NCI-H1105 (cell line): ENCODE measurements at places on chromosomes 12 and 14.
A peak's percentile ranks its signal among the peaks of the same experiment; 100 is the strongest.

DNA sequence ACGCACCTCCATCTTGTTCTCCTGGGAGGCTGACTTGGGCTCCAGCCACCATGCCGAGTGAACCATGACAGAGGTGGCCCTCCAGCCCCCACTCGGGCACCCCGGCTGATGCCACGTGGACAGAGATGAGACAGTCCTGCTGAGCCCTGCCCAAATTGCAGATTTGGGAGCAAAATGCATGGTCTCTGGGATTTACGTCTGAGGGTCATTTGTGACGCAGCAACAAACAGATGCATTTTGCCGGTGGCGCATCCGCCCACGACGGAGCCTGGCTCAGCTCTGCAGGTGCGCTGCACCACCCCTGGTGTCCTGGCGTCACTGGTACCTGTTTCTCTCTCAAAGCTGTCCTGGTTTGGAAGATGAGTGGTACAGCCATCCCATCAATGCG, 31.1 kb upstream of the INF2 start:
- DNase-seq, result no peak

DNA sequence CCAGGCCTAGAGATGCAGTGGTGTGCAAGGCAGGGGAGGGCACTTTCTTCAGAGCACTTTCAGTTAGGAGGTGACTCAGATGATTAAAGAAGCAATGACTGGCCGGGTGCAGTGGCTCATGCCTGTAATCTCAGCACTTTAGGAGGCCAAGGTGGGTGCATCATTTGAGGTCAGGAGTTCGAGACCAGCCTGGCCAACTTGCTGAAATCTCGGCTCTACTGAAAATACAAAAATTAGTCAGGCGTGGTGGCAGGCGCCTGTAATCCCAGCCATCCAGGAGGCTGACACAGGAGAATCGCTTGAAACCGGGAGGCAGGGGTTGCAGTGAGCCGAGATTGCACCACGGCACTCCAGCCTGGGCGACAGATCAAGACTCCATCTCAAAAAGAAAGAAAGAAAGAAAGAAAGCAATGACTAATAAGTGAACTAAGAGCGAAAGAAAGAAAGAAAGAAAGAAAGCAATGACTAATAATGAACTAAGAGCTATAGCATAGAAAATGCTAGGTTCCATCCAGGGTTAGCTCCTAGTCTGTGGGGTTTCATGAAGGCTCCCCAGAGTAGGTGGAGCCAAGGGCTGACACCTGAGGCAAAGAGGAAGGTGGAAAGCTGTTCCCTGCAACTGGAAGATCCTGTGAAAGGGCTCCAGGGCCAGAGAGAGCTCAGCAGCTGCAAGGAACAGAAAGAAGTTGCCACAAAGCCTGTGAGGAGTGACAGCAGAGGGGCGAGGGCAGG, 334.5 kb downstream of the CACNA1C start:
- DNase-seq, result no peak

- DNase-seq, result no peak
Measured at GRCh38 chr12:64700532-64700931, 58.7 kb downstream of the GNS start.

- DNase-seq, result no peak
Measured at GRCh38 chr12:81465191-81465590, 294.0 kb downstream of the PPFIA2 start.

DNA sequence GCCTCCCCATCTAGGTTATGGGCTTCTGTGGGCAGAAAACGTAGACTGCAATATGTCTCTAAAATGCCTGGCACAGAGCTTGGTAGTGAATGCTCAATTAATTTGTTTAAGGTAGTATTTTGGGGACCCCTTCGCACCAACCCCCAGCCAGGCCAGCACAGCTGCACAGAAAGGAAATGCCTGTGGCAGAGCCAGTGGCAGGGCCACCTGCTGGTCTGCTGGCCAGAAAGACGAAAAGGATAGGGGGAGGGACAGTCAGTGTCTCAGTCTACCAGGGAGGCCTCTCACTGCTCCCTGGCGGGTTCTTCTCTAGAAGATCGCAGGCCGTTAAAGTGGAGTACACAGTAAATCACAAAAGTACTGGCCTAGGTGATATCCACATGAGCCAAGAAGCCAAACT, 3.5 kb downstream of the RAB15 start:
- no peak for DNase-seq

GRCh38 chr12:118187751-118188435, 52.0 kb downstream of the PEBP1 start:
- DNase-seq, result no peak

- DNase-seq, result no peak
Measured at GRCh38 chr12:63318933-63319332, 167.9 kb upstream of the AVPR1A start.

DNA sequence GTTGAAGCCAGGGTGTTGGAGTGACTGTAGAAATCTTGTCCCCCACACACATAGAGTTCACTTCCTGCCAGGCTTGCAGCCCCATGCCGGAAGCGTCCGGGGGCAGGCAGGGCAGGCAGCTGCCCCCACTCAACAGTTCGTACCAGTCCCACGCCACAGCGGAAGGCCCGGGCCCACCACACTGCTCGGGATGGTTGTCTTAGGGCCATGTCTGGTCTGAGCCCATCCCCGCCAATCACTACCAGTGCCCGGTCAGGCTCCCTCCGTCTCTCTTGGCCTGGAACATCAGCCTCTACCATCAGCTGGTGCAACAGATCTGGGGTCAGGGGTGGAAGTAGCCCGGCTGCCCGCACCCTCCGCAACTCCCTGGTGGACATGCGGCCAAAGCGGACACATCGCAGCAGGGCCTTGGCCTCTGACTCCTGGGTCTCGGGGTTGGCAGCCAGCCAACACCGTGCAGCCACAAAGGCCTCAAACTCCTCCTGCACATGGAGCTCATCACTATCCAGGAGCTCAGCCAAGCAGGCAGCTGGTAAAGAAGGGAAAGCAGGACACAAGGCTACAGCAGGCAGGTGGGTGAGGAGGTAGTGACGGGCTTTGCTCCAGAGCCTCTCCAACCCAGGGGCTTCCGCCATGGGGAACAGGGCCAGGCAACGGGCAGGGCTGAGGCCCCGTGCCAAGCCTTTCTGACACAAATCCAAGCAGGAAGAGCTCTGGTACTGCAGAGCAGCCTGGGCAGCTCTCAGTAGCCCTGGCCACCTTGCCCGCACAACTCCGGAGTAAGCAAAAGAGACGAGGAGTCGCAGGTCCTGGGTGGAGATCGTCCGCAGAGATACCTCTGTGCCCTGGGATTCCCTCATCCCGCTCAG, 5.9 kb downstream of the KLHL33 start:
- DNase-seq, result peak; percentile 28

DNA sequence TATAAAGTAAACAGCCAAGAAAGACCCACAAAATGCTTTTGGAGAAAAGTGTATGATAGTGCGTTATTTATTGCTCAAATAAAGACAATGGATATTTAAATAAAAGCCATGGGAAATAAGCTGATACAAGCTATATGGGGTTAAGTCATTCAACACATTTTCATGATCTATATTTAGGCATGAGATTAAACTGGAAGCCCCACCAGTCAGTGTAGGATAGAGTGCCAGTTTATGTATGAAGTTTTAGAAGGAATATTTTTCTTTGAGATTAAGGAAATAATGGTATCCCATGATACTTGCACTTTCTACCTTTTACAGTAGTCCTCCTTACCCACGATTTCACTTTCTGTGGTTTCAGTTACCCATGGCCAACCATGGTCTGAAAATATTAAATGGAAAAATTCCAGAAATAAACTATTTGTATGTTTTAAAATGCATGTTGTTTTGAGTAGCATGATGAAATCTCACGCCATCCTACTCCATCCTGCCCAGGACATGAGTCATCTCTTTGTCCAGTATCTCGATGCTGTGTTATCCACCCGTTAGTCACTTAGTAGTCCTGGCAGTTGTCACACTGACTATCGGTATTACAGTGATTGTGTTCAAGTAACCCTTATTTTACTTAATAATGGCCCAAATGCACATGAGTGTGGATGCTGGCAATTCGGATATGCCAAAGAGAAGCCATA, 22.3 kb downstream of the SYT1 start:
- DNase-seq, result no peak

DNA sequence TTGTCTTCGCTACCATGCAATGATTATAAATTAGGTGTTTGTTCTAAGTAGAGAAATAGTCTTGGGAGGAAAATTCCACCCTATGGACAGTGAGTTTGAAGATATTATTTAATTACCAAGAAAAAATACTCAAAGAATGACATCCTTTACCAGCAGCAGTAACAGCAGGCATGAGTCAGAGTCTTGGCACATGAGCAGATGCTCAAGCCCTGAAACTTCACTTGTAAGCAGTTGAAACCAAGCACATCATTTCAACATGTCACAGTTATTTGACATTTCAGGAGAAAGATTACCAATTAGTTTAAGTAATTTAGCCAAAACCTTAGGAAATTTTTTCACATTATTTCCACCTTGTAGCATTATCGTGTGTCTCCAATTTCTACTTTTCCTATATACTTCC, 99.2 kb downstream of the C12orf50 start:
- no peak for DNase-seq

- no peak for DNase-seq
Measured at GRCh38 chr12:58818546-58818945, 101.8 kb downstream of the LRIG3 start.

GRCh38 chr14:71163842-71164629, 256.8 kb downstream of the PCNX1 start:
- DNase-seq, result no peak

- DNase-seq, result peak; percentile 29
Measured at GRCh38 chr12:126899926-126900792, 1366.8 kb upstream of the TMEM132C start.

GRCh38 chr14:87503711-87504110, 489.3 kb downstream of the GALC start:
- no peak for DNase-seq

GRCh38 chr14:66496188-66496807, 10.1 kb downstream of the CCDC196 start:
- no peak for DNase-seq

GRCh38 chr12:93127582-93128331, 198.7 kb upstream of the EEA1 start:
- DNase-seq, result peak; percentile 94

DNA sequence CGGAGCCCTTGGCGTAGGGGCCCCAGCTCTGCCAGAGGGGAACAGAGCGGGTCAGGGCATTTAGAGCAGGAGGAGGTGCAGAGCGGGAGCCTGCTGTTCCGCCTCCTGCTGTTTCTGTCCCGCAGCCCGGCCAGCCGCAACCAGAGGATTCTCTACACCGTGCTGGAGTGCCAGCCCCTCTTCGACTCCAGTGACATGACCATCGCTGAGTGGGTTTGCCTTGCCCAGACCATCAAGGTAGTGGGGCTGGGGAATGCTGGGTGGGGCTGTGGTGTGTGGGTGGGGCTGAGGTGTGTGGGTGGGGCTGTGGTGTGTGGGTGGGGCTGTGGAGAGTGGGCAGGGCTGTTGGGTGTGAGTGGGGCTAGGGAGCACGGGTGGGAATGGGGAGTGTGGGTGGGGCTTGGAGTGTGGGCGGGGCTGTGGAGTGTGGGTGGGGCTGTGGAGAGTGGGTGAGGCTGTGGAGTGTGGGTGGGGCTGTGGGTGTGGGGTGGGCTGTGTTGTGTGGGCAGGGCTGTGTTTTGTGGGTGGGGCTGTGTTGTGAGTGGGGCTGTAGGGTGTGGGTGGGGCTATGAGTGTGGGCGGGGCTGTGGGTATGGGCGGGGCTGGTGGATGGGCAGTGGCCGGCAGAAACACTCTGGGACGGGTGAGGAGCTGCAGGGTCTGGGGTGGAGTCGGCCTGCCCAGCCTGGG, 8.0 kb downstream of the ASPG start:
- no peak for DNase-seq

DNA sequence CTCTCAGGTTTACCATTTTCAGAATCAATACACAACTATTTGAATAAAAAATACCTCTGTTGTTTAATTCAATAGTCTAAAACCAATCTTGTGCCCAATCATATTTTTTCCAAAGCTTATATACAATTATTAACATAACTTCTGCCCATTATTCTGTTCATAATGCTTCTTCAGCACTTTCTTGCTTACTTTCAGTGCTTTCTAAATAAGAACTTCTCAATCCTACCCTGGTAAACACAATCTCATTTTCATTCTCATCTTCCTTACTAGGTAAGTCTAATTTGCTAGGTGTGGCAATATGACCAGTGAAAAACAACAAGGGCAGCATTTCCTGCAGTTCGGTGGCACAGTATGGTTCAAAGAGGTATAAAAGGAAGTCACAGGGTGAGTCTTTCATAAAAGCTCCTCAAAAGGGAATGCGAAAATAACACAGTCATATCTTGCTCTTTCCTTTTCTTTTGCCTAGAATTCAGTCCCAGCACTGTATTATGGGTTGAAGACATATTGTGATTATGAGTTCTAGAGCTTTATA, 103.5 kb downstream of the FOXG1 start:
- DNase-seq, result no peak

GRCh38 chr12:10722502-10722904, 620 bp downstream of the YBX3 start:
- DNase-seq, result peak; percentile 38

DNA sequence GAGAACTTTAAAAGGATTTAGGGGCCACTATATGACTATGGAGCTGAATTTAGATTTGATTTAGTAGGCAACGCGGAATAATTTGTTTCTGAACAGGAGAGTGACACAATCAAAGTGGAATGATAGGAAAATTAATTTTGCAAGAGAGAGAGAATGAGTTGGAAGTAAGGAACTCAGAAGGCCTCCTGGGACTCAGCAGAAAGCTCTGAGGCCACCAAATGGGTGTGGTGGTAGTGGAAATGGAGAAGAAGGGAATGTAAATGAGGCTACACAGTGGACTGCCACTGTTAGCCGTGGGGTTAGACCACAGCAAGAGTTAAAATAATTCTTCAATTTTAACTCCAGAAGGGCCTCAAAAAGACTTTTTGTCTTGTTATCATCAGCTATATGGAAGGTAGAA, 102.7 kb downstream of the LRRK2 start:
- DNase-seq, result no peak

- DNase-seq, result peak; percentile 55
Measured at GRCh38 chr12:23399402-23399933, 550.0 kb downstream of the SOX5 start.

- DNase-seq, result peak; percentile 99
Measured at GRCh38 chr14:59576332-59577294, at the start of gene CCDC175. Gene CCDC175, minus strand, starts transcription at chr14:59576812. Its CDS starts 37 bp downstream, at chr14:59576775.

- no peak for DNase-seq
Measured at GRCh38 chr12:70660620-70661219, 23.5 kb upstream of the PTPRB start.

DNA sequence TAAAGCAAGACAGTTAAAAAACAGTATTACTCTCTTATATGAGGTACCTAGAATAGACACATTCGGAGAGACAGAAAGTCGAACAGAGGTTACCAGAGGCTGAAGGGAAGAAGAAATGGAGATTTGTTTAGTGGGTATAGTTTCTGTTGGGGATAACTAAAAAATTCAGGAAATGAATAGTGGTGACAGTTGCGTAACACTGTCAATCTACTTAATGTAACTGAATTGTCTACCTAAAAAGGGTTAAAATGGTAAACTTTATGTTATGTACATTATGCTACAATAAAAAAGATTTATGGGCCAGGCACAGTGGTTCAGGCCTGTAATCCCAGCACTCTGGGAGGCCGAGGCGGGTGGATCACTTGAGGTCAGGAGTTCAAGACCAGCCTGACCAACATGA, 30.6 kb upstream of the SLC6A13 start:
- no peak for DNase-seq

- no peak for DNase-seq
Measured at GRCh38 chr14:103164779-103165178, 41.5 kb downstream of the TNFAIP2 start.

GRCh38 chr14:105487986-105488777, 1.5 kb downstream of the CRIP1 start:
- DNase-seq, result no peak

GRCh38 chr12:77980782-77981181, 150.1 kb downstream of the NAV3 start:
- no peak for DNase-seq
